Cortex of kidney (tissue), 1 donor: ENCODE measurements at places on chromosomes 3 and 15.

- no peak for DNase-seq
These were observed 51.9 kb downstream of the SCN5A start for GRCh38 chr3:38597502-38598060.

DNA sequence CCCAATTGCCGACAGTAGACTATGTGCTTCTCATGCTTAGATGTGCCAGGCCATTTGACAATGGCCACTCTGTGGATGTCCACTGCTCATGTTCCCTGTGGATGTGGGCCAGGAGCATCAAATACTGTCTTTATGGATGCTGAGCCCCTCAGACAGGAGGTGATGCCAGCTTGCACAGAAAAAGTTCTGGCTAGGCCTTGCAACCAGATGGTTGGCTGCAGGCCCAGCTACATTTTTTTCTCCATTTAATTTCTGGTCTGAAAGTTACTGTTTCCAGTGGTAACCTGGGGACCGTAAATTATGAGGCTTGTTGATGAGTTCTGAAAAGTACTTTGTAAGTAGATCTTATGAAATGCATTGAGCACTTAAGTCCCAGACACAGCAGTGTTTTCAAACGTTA is 228.5 kb downstream of the CHL1 start:
- no peak for DNase-seq

DNA sequence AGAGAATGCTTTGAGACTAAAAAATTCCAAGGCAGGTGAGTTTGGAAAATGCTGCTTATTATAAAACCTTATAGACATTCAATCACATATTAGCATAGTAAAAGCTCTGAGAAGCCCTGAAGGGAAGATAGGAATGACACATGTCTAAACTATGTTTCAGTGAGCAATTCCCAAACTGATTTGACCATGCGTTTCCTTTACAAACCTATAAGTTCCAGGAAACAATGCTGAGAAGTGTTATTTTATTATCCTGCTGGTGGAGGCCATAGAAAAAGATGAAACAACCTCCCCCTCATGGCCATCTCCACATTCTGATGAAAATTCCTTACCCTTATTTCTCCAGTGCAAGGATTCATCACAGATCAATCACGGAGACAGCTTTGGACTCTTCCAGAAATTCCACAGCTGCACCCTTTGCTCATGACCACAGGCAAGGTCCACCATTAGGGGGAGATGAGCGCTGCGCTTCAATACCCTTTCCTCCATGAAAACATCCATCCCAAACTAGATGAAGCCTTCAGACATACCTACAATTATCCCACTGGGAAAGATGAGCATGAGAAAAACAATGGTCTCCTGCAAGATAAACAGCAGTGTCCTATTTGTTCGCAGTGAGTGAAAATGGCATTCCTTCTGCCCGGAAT is 372.1 kb downstream of the MAGI1 start:
- DNase-seq = no peak

DNA sequence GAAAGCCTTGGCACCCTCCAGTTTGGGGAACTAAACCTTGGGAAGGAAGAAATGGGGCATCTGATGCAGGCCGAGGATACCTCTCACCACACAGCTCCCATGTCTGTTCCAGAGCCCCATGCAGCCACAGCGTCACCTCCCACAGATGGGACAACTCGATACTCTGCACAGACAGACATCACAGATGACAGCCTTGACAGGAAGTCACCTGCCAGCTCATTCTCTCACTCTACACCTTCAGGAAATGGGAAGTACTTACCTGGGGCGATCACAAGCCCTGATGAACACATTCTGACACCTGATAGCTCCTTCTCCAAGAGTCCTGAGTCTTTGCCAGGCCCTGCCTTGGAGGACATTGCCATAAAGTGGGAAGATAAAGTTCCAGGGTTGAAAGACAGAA is 7.7 kb downstream of the MAP1A start:
- DNase-seq = no peak

DNA sequence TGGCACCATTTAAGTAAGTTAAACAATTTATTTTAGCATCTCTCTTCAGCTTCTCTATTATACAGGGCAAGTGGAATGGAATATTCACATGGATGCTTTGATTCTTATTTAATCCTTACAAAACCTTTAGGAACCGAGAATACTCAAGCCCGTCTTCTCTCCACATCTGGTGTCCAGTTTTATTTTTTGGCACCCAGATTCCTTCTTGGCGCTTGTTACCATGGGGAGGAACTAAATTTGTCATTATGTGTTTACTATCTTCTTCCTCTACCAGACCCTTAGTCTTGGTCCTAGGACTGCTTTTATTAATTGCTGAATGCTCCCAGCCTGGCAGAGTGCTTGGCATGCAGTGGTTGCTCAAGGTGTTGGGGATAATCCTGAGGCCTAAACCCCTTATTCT is 138.8 kb downstream of the CACNA2D3 start:
- no peak for DNase-seq

GRCh38 chr15:80447077-80447476 is 42.9 kb downstream of the ARNT2 start:
- DNase-seq = no peak

GRCh38 chr3:65604863-65605526 is 433.7 kb downstream of the MAGI1 start:
- DNase-seq = no peak

- DNase-seq = no peak
These were observed 746 bp upstream of the CD80 start for GRCh38 chr3:119560160-119560559.

- no peak for DNase-seq
These were observed 56.2 kb downstream of the ATG7 start for GRCh38 chr3:11328196-11328945.

DNA sequence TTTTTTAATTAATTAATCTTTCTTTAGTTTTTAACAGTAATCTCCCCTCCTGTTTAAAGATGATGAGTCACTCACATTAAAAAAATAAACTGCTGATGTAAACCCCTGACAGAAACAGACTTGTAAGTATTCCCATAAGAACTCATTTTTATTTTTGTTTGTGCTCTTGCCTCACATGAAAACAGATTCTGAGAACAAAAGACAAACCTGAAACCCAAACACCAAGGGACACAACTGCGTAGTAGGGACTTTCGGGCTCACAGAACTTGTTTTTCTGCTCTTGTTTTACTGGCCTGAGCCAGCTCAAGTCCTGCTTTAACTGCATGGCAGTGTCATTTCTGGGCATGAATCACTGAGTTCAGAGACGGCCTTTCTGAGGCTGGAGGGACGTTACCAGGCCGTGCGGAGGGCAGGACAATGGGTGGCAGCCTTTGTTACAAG is 600.8 kb downstream of the FOXP1 start:
- no peak for DNase-seq

DNA sequence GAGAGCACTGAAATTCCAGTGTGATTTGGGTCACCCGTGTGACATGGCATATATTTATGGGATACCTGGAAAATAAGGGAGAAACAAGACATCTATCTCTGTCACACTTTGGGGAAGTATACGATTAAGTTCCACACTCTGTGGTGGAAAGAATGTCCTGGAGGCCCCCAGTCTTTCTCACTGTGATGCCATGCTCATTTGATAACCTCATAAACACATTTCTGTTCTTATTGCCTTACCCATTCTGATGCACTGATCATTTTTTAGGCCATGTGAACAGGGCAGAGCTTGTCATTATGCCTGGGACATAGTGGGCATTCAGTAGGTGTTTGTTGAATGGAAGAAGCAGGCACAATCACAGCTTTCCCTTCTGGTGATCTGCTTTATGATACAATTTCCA is 349.4 kb upstream of the TPRG1 start:
- DNase-seq = no peak

DNA sequence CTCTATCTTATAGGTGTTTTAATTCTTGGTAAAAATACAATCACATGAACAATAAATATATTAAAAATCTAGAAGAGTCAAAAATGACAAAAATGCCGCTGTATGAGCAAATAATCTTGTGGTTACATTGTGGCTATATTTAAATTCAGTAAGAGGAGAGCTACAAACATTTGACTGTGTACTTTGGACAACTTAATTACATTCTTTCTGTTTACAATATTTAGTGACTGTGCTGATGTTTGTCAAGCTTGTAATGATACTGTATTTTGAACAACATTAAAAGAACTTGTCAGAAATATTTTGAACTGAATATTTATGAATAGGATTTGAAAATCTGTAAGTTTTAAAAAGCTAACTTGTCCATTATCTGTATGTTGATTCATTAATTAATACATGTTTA is 598.3 kb downstream of the SI start:
- DNase-seq = no peak

DNA sequence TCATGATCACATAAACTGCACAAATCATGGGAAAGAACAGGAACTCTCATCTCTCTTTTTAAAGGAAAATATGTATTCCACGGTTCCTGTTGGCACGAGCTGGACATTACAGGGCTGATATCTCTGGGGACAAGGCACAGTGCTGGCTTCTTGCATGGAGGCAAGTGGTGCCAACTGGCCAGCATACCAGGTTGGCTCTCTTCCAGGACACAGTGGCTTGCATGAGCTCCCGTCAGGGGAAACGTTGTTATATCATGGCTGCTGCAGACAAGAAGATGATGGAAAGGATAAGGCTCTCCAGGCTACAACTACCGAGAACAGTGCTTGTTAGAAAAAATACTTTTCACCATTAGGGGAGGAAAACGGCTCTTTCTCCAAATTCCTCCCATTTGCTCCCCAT is 283.9 kb downstream of the RORA start:
- DNase-seq = no peak

DNA sequence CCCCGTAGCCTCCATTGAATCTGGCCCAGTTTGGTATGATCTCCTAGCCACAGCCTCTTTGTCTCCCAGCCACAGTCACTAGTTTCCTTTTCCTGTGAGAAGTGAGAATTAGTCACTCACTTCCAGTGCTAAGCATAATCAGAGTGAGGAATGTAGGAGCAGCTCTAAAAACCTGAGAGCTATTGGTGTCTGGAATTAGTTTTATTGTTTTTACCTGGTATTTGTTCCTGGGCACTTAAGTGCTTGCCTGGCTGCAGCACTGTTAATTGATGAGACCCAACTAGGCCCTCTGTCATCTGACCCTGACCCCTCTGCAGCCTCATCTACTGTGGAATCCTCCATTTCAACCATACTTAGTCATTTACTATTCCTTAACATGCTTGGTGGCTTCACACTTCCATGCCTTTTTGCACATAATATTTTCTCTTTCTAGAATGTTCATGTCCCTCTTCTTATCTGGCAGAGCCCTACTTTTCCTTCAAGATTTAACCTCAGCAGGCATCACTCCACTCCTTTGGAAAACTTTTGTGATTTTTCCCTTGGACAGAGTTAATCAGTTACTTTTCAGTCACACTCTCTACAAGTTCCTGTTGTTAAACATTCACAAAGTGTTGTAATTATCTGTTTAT is 48.8 kb downstream of the PDE8A start:
- DNase-seq = no peak

DNA sequence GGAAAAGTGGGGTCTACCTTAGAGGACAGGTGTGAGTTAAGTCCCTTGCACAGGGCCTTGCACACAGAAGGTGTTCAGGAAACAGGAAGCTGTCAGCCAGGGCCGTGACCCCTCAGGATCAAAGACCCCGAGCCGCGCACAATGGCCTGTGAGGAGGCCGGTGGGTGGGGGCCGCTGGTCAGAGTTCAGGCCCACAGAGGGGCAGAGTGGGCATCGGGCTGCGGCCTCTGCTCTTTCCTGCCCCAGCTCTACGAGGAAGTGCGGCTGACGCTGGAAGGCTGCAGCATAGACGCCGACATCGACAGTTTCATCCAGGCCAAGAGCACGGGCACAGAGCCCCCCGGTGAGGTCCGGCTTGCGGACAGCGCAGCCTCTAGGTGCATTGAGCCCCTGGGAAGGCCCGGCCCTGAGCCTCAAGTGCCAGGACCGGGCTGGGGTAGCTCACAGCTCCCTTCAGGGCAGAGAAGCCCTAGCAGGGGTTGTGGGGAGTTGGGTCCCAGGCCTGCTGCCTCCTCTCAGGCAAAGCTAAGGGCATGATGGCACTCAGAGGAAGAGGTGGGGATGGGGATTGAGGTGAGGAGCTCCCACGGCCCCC is 37.2 kb downstream of the PSTPIP1 start:
- DNase-seq = no peak

- no peak for DNase-seq
These were observed 1.2 kb downstream of the CACNA2D2 start for GRCh38 chr3:50502225-50502583.

DNA sequence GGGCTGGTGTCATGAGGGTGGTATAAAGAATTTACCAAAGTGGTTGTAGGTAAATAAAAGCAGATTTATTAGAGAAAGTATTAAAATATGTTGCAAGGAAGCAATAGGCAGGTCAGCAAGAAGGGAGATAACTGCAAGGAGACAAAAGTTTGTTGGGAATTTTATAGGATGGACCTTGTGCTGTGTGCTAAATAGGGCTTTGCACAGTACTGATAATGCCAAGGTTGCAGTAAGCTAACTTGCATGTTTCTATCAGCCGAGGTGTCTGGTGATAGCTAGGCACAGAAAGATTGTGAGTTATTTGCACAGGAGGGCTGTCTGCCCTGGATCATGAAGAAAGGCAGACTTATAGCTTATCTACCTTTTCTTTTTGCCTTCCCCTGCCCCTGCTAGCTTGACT is 102.5 kb upstream of the SPRED1 start:
- no peak for DNase-seq

DNA sequence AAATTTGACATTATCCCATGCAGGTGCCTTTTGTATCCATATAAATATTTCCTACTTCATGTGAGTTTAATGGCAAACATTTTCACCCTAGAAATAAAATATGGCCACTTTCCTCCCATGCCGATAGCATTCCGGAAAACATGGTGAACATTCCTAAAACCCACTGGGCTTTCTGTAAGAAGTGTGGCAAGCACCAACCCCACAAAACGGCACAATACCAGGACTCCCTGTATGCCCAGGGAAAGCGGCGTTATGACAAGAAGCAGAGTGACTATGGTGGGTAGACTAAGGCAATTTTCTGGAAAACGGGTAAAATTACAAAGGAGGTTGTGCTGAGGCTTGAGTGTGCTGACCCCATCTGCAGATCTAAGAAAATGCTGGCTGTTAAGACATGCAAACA is 7.6 kb downstream of the ANXA2 start:
- DNase-seq = no peak

DNA sequence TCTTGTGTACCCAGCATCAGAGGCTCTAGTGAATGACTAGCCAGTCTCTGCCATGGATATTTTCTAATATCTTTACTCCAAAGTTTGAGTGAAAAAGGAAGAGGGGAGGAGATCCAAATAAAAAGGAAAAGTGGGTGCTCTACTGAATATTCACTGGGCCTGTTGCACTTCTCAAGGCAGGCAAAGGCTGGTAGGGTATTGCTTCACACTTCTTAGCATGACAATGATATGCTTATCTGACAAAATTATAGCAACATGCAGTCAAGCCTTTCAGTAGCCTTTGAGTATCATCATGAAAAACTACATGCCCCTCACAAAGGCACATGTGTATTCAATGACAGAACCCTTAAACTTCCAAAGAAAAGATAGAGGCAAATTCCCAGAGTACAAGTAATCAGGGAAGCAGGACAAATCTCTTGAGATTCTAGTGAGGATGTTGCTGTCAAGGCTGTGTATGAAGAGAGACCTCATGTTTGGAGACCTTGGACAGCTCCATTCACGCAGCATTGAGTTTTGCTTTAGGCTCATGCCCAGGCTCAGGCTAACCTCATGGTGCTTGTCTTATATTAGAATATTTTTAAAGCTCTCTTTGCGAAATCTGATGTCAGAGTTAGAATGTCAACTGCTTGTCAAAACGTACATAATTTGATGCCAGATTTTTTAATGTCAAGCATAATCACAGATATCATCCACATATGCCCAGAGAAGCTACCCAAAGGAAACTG is 506.9 kb downstream of the OCA2 start:
- DNase-seq = no peak

GRCh38 chr3:69032142-69032541 is 18.7 kb upstream of the EOGT start:
- no peak for DNase-seq

GRCh38 chr3:134755821-134756220 is 39.2 kb upstream of the EPHB1 start:
- no peak for DNase-seq
